ENCODE measurements at places on chromosomes 12 and 14. TPM values are rescaled to one million over a fixed set of nuclear protein-coding genes. Genes with fewer than 3 reads are reported as not detected.

DNA sequence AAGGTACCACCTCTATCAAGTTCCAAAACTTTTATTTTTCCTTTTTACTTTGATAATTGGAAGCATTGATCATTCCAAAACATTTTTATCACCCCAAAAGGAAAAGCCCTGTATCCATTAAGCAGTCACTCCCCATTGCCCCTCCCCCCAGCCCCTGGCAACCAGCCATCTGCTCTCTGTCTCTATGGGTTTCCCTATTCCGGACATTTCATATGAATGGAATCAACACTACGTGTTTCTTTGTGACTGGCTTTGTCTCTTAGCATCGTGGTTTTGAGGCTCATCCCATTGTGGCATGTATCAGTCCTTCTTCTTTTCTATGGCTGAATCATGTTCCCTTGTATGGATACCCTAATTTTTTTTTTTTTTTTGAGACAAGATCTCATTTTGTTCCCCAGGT, 18.0 kb upstream of the PHETA1 start:
- no peak for DNase-seq

GRCh38 chr14:59063259-59063658, 125.2 kb upstream of the DAAM1 start:
- DNase-seq, result no peak

The AKAP6 gene
- total RNA-seq, result 113 TPM

DNA sequence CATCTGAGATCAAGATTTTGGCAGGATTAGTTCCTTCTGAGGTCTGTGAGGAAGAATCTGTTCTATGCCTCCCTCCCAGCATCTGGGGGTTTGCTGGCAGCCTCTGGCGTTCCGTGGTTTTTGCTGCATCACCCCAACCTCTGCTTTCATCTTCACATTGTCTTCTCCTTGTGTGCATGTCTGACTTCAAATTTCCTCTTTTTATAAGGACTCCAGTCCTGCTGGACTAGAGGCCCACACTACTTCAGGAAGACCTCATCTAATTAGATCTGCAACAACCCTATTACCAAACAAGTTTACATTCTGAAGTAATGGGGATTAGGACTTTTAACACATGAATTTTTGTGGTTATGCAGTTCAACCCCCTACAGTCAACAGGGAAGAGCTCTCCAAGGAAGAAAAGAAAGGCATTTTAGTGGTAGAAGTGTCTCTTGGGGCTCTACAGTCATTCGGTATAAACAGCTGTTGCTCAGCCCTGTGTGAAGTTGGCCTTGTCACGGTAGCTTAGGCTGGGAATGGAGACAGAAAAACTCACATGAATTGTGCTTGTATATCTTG, 89.7 kb downstream of the CAND1 start:
- DNase-seq, result no peak

DNA sequence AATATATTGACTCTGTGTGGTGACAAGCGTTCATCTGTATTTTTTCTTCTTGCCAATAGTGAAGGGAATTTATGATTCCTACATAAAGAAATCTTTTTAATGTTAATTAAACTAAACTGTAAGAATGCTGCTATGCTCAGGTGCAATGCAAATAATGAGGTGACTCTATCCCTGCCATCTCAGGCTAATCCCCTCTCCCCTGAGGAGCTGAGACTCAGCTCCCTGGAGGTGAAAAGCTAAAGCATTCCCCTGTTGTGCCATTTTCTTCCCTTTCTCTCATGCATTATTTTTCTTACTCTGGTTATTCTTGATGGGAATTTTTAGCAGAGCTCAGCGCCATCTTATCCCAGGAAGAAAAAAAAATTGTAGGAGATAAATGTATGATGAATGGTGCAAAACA, 113.9 kb upstream of the FGD4 start:
- DNase-seq, result no peak

DNA sequence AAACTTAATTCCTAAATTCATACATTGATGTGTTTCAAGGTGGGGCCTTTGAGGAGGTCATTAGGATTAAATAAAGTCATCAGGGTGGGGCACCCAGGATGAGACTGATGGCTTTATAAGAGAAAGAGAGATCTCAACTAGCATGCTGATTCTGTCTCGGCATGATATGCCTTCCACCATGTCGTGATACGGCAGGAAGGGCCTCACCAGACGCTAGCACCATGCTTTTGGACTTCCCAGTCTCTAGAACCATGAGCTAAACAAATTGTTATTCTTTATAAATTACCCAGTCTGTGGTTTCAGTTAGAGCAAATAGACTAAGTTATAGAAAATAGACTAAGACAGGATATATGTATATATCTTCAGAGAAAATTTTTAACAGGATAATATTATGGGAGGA, 759.6 kb downstream of the MED13L start:
- DNase-seq, result no peak

DNA sequence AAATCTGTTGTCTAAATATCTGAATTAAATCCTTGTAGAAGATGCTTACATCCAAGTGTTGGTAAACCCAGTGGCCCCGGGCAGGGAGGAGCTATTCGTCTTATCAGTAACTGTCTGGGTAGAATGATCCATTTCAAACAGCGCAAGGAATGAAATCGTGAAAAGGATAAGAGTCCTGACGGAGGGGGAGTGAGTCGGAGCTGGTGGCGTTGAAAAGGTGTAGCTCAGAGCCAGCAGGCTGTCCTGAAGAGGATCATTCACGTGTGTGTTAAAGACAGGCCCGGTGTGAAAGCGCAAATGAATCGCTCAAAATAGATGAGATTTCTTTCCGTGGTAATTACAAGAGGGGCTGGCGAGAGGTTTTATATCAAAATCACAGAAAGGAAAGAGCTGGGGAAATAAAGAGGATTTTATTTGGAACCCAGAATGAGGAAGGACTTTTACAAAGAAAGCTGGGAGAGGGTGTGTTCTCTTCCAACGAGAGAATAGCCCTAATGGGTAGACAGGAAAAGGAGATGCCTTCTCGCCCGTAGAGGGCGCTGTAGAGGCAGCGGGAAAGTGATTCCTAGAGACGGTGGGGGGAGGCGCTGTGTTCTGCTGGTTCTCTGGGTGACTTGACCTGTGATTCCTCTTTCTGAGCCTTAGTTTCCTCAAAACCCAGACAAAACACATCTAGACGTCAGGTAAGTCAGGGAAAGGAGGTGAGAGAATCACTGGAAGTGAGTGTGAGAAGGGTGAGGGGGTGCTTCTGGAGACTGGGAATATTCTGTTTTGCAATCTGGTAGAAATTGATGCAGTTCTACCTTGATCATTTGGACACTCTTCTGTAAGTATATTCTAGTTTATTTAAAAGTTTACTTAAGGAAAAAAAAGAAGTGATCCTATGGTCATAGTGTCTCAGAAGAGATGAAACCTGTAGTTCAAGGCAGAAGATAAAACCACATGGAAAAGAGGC, 39.3 kb downstream of the SRRM4 start:
- no peak for DNase-seq

The ACOT6 gene
- total RNA-seq, result not detected

Measured in psoas muscle (tissue), 8 donors.